ENCODE measurements at places on chromosomes 4 and X.

GRCh38 chr4:145960012-145960411 lies 21.4 kb upstream of the ZNF827 start:
- DNase-seq = no peak

DNA sequence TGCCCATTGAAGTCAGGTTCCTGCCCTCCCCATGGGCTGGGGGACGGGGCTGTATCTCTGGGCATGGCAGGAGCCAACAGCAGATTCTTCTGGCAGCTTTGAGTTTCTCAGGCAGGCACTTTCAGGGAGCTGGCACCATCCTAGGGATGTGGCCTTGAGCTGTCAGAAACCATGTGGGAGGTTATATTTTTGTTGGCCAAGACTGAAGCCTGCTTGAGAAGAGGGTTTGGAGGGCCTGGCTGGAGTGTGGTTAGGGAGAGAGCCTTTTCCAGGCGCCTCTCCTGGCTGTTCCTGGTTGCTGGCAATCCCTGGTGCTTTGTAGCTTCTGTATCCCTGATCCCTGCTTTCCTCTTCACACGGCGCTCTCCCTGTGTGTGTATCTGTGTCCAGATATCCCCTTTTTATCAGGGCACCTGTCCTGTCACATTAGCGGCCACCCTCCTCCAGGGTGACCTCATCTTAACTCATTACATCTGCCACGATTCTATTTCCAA lies 30.6 kb upstream of the SORCS2 start:
- DNase-seq = no peak

- DNase-seq = no peak
Measured at GRCh38 chrX:4435905-4436304, 722.5 kb upstream of the PRKX start.

DNA sequence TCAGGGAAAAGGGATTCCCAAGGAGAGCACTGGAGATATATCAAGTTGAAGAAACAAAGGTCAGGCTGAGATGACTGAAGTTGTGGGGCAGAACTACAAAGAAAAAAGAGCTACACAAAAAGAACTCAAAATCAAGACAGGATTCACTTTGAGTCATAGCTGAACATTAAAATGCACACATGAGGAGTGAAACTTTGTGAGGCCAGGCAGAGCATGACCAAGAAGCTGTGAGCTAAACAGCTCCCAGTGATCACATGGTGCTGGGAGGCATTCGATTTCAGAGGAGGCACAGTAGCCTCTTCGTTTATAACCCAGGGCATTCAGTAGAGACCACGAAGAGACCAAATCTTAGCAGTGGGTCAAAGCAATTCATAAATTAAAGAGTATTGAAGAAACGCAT lies 145.3 kb downstream of the ATRX start:
- DNase-seq = no peak

DNA sequence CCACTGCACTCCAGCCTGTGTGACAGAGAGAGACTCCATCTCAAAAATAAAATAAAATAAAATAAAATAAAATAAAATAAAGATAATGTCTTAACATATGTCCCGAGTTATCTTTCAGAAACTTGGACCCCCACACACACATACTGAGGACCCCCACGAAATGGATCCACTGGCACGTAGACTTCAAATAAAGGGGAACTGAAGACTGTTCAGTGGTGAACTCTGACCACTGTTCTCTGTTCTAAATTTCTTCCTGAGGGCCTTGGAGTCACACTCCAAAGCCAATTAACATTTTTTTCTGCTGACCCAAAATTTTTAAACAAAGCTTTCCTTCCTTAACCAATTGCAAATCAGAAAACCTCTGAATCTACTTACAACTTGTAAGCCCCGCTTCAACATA lies 43.5 kb upstream of the PRDX4 start:
- no peak for DNase-seq
